Nephron progenitor cell (in vitro differentiated cells): ENCODE measurements at places on chromosomes 12 and 14.

DNA sequence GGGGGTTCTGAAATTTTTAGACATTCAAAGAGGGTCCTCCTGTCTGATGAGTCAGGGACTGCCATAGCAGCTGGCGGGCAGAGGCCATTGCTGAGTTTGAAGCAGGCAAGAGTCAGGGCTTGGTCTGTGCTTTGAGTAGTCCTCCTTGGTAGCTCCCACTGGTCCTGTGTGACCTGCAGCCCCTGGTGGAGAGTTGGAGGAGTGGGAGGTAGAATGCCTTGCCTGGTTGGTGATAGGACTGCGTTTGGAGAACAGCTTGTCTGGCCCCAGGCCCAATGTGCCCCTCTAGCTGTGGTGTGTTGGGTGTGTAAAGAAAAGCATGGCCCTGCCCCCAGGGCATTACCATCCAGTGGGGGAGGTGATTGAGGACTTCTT is 116.7 kb downstream of the BEGAIN start:
- DNase-seq: no peak

GRCh38 chr12:30822385-30823155 is 67.8 kb upstream of the CAPRIN2 start:
- DNase-seq: peak; percentile 78

DNA sequence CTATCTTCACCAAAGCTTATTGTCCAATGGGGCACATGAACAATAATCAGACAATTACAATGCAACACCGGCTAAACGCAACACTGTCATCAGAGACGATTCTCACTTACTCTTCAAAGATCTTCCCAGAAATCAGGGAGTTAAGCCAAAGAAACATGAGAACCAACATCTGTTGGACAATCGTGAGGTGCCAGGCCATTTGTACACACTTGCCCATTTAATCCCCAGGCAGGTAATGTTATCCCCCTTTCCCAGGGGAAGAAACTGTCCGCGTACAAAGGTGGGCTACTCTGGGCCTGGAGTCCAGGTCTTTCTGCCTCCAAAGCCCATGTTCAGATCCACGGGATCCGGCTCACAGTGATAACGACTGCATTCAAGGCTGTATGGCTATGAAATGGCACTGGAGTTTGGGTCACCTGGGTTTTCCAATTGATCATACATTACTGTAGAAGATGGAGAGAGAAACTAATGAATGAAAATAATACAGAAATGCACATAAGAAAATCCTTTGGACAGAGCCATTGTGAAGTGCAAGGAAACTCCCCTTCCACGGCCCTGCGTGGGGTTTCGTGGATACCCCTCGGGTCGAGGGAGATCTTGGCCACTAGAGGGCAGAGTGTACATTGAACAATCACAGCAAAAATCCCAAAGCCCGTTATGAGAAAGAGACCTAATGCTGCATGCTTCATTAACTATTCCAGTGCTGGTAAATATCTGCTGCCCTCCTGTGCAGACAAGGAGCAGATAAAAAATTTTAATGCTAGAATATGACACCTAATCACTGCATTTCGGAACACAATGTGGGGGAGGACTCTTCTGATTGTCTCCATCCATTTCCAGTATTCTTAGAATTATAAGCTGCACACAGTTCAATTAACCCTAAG is 111.4 kb downstream of the EGLN3 start:
- peak; percentile 62 for DNase-seq

DNA sequence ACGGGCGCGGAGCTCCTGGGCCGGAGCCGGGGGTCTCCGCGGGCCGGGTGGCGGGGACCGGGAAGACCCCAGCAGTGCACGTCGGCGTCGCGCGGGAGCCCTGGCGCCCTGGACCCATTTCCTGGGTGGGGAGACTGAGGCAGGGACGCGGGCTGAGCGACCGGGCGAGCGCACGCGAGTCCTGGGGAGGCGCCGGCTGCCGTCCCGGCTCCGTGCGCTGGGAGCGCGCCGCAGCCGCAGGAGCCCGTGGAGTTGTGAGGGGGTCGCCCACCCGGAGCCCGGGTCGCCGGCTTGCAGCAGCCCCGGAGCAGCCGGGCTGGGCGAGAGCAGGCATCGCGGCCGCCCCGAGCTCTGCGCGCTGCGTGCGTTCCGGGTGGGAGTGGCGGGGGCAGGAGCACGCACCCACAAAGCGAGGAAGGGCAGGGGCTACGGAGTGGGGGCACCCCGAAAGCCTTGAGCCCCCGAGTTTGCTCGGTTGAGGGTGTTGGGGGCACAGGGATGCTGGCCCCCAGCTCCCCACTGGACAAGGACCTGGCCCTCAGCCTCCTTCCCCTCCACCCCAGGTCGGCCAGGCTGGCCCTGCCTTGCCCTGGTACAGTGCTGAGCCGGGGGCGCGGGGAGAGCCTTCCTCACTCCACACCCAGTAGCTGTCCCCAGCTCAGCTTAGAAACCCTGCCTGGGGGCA is 620 bp downstream of the MMP17 start:
- no peak for DNase-seq

GRCh38 chr12:19994968-19995367 is 373.4 kb upstream of the PDE3A start:
- no peak for DNase-seq

DNA sequence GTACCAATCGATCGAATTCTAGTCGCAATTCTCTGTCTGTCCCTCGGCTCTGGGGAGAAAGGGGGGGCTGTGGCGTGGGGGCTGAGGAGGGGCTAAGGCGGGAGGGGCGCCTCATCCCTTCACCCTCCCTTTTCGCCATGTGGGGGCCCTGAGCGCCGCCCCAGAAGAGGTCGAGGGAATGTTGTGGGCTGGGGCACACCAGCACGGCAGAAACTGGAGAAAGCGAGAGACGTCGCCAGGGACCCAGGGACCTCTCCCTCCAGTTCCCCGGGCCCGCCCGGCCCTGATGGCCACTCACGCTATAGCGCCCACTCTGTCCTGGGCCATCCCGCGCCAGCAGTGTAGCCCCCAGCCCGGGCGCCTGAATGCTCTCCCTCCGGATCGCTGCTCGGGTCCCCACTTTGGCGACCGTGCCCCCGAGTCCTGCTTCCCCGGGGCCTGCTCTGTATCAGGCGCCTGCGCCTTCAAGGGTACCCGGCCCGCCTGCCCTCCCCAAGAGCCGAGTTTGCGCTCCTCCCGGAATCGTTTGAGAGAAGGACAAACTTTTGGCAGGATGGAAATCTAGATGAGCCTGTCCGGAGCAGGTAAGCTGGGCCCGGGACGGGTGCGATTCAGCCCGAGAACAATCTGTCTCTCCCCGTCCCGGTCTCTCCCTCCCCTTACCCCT is 62.6 kb downstream of the SMUG1 start:
- DNase-seq: peak; percentile 53

DNA sequence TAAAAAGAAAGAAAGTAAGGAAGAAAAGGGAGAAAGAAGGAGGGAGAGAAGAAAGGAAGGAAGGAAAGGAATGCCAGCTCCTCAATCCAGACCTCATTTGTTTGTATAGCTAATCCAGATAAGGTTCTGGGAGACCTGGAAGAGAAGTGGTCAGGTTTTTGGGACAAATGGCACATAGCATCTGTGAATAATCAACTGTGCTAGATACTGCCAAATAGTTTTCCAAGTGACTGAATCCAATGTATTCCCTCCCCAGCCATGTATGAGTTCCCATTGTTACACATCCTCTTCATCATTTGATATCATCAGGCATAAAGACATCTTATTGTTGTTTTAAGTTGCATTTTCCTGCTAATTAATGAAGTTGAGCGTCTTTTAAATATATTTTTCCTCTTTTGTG is 18.6 kb upstream of the PTGR2 start:
- no peak for DNase-seq

DNA sequence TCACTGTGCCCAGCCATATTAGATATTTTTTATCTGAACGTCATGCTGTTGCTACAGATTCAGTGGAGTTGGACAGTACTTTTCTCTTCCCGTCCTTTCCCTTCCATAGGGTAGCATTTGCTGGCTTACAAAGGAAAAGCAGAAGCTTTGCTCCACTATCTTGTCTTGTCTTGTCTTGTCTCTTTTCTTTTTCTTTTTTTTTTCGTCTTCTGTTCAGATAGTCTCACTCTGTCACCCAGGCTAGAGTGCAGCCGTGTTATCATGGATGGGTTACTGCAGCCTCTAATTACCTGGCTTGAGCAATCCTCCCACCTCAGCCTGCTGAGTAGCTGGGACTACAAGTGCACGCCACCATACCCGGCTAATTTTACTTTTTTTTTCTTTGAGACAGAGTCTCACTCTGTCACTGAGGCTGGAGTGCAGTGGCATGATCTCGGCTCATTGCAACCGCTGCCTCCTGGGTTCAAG is 21.1 kb downstream of the OR10G3 start:
- DNase-seq: no peak

- DNase-seq: no peak
Measured at GRCh38 chr12:89768586-89769482, 60.2 kb upstream of the ATP2B1 start.

DNA sequence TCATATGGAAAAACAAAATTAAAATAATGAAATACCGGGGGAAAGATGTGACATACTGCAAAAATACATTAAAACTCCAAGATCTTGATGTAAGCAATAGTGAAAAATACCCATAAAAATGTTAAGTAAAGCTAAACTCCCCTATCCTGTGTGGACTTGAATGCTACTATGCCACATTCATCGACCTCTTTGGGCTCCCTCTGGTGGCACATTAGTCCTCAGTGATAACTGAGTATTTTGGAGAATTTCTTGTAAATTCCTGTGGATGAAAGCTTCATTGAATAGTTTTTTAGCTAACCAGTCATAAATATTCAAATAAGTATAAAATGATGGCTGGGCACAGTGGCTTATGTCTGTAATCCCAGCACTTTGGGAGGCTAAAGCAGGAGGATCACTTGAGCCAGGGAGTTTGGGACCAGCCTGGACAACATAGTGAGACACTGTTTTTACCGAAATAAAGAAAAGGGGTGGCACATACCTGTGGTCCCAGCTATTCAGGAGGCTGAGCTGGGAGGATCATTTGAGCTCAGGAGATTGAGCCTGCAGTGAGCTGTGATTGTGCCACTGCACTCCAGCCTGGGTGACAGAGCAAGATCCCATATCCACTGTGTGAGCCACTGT is 42.4 kb upstream of the SGPP1 start:
- DNase-seq: peak; percentile 15

GRCh38 chr12:22477894-22478287 is 66.5 kb downstream of the C2CD5 start:
- no peak for DNase-seq

GRCh38 chr12:124338448-124338847 is 43.6 kb downstream of the RFLNA start:
- DNase-seq: no peak

GRCh38 chr14:30972882-30973582 is 52.4 kb upstream of the AP4S1 start:
- no peak for DNase-seq

DNA sequence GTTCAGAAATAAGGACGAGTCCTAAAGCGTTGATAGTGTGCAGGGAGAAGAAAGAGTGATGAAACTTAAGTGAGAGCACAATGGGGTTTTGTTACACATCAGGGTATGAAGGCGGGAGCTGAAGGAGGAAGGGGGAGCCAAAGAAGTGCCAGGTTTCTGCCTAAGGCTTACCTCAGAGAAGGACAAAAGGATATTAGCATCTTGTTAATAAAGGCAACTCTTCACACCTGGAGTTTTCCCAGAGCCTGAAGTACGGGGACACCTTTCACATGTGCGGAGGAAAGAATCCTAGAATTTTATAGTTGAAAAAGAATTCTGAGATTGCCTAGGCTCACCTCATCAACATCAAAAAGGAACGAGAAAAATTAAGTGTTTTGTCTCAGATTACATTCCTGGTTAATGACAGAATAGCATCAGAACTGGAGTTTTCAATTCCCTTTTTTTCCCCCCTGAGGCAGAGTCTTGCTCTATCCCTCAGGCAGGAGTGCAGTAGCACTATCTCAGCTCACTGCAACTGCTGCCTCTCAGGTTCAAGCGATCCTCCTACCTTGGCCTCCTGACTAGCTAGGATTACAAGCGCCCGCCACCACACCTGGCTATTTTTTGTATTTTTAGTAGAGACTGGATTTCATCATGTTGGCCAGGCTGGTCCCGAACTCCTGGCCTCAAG is 2.2 kb upstream of the SAV1 start:
- DNase-seq: no peak

- DNase-seq: no peak
Measured at GRCh38 chr12:130878193-130879185, 6.6 kb downstream of the RAN start.

- no peak for DNase-seq
Measured at GRCh38 chr14:45785240-45785639, 532.2 kb upstream of the MIS18BP1 start.

DNA sequence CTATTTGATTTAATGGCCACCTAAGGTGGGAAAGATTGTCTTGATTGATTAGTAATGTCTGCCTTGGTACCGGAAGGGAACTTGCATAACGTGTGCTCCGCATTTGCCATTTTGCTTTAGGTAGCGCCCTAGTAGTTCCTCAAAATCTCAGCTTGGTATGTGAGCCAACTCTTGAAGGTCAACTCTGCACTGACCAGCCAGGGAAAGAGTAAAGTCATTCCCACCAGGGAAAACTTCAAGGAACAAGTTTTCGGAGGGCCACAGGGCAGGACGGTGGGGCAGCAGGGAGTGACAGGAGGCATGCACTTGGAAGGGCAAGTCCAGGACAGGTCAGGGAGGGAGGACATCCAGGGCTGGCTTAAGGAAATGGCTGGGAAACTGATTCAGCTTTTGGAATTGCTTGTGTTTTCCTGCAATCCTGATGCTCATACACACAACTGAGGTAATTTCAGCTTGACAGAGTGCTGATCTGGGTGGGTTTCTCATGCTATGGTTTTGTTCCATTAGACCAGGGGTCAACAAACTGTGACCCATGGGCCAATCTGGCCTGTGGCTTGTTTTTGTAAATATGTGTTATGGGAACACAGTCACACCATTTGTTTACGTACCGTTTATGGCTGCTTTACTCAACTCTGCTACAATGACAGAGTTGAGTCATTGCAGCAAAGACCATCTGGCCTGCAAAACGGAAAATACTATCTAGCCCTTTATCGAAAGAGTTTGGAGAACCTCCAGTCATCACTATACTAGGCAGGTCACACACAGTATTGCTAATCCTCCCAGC is 184.5 kb downstream of the RBM19 start:
- DNase-seq: no peak

- DNase-seq: no peak
Measured at GRCh38 chr12:11978726-11979384, 91.9 kb upstream of the BCL2L14 start.

DNA sequence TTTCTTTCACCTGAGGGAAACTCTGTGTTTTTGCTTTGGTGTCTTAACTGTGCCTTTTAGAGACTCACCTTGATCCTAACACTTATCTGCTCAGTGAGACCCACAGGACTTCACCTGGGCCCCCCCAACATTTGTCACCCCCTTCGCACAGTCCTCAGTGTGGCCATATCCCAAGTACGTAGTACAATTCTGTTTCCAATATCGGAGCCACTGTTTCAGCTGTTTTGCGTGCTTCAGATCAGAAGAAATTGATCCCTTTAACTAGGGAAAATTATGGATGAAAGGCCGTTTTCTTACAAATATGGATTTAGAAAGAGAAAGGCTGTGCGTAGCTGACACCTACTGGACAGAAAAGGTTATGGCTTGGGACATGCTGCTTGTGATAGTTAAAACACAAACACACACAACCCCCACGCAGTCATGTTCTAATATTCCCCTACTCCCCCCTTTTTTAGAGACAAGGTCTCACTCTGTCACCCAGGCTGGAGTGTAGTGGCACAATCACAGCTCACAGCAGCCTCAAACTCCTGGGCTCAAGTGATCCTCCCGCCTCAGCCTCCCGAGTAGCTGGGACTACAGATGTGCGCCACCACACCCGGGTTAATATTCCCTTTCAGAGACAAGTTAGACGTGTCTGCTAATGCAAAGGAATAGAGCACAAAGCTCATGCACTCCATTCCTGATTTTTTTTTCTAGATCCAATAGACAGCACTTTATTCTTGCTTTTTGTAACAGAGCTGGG is 3.6 kb upstream of the SLC7A8 start:
- peak; percentile 23 for DNase-seq

- DNase-seq: no peak
Measured at GRCh38 chr12:1618489-1618888, 10.5 kb upstream of the WNT5B start.
